ENCODE measurements at places on chromosomes 7 and 10.
A peak's percentile ranks its signal among the peaks of the same experiment; 100 is the strongest.

DNA sequence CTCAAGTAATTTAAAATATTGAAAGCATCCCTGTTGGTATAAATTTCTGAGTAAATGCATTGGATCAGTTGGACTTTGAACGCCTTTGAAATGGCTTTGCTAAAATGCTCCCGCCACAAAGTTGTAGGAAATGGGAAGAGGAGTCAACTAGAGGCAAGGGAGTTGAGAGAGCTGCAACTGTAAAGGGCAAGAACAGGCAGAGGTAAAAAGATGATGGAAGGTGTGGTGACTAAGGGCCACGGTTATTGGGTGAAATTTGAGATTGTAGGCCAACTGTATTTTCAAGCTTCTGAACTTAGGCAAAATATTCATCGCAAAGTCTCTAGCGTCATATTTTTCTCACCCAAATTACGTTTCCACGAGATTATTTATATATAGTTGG lies 595 bp upstream of the SUMF2 start:
- H3K36me3 ChIP-seq: peaks cover 15% of the 10 kb centered on the region
- peak overlapping the region; percentile 93 for H3K4me3 ChIP-seq
- peaks cover 26% of the 10 kb centered on the region for H3K4me1 ChIP-seq
- H3K27ac ChIP-seq: peak overlapping the region; percentile 96
- H3K27me3 ChIP-seq: no peaks in the 10 kb centered on the region
- DNase-seq: no peak

DNA sequence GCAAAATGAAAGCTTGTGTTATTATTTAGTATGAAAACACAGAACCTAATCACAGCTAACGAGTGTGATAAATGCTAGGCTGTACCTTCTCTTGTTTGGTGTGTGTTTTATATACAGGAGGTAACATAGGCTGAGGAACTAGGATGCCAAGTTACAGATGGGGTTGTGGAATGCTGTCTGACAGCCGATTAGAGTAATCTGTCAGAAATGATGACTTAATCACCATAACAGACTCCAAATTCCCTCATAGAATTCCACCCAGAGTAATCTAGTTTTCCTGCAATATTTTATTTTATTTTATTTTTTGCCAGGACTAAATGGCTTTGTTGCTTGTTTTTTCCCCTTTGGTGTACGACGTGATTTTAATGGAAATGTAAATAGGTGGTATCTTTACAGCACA lies 221.2 kb downstream of the CELF2 start:
- peak overlapping the region; percentile 98 for H3K27ac ChIP-seq
- H3K4me3 ChIP-seq: no peak overlapping the region
- H3K27me3 ChIP-seq: no peaks in the 10 kb centered on the region
- DNase-seq: no peak

DNA sequence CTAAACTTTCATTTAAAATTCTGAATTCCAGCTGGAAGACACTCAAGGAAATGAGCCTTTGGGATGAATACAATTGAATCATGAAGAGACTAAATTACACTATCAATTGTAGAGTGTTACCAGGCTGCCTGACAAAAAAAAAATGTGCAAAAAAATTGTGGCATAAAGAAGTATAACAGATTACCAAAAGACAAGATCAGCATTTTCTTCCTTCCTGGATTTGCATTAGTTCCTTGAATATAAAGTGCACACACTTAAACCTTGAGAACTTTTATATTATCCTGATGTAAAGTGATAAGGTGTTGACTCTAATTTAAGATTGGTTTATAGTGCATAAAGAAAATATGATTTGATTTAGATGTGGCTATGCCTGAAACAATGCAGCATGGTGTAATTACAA lies 412.7 kb upstream of the KLF6 start:
- H3K36me3 ChIP-seq: no peaks in the 10 kb centered on the region
- no peak overlapping the region for H3K4me3 ChIP-seq
- H3K27me3 ChIP-seq: peaks cover 8% of the 10 kb centered on the region
- peaks cover 14% of the 10 kb centered on the region for H3K4me1 ChIP-seq

DNA sequence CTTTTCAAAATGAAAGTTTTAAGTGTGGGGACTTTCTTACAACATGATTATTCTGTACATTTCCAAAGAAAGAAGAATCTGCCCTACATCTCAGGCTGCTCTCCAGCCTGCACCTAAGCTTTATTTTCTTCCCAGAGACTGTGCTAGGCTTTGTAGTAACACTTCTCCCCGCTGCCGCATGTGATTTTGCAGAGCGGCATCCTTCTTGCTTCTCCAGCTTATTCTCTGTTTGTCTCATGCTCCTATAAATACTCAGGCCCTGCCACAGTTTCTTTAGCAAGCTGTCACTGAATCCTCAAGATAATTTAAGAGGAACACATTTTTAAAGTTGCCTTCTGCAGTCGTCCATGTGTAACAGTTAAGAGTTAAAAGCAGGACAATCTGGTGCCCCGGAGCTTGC lies 53.5 kb downstream of the INSYN2A start:
- no peak overlapping the region for H3K4me3 ChIP-seq
- no peak overlapping the region for H3K27ac ChIP-seq
- no peak for DNase-seq
- no peaks in the 10 kb centered on the region for H3K36me3 ChIP-seq

GRCh38 chr7:142739923-142740492 lies 9.3 kb upstream of the PRSS1 start:
- peaks cover 2% of the 10 kb centered on the region for H3K4me1 ChIP-seq
- H3K27me3 ChIP-seq: no peaks in the 10 kb centered on the region
- DNase-seq: no peak
- no peak overlapping the region for H3K27ac ChIP-seq

DNA sequence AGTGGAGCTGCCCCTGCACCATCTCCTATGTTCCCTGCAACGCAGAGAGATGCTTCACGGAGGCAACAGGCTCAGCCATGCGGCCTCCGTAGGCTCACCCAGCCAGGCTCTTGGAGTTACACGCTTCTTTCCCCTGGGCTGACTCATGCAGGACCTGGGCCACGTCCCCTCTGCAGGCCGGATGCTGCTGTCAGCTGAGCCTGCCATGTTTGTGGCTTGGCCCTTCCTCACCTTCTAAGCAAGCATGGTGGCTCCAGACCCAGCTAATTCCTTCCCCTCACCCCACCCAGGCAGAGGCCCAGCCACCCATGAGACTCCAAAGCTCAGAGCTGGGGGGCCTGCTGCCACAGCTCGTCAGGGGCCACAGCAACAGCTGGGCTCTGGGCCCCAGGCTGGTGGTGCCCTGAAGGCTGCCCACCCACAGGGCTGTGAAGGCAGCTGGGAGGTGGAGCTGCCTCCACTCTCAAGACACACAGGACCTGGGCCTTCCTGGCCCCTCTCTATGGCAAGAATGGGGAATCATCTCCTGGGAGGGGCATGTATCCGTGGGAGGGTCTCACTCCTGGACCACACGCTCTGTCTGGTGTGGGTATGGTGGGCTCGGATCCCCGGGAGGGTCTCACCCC lies 219.6 kb downstream of the ELFN1 start:
- H3K4me3 ChIP-seq: peak overlapping the region; percentile 15
- peaks cover 8% of the 10 kb centered on the region for H3K36me3 ChIP-seq
- DNase-seq: no peak
- no peaks in the 10 kb centered on the region for H3K27me3 ChIP-seq
- peaks cover 14% of the 10 kb centered on the region for H3K4me1 ChIP-seq

DNA sequence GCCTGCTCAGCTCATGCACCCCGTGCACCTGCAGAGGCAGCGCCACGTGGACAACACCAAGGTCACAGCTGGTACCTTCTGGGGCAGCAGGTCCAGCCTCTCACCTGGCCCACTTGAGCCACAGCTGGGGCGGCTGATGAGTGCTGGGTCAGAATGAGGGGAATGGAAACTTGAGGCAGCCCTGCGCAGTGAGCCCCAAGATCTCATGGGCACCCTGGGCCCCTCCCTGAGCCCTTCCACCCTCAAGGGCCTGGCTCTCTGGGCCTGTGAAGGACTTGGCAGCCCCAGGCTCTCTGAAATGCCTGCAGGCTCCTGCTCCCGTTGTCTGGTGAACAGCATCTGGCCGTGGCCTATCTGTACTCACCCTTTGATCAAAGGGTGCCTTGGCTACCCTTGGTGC lies 112.7 kb downstream of the TCERG1L start:
- no peaks in the 10 kb centered on the region for H3K27me3 ChIP-seq
- no peaks in the 10 kb centered on the region for H3K36me3 ChIP-seq
- H3K4me3 ChIP-seq: no peak overlapping the region
- no peak for DNase-seq

DNA sequence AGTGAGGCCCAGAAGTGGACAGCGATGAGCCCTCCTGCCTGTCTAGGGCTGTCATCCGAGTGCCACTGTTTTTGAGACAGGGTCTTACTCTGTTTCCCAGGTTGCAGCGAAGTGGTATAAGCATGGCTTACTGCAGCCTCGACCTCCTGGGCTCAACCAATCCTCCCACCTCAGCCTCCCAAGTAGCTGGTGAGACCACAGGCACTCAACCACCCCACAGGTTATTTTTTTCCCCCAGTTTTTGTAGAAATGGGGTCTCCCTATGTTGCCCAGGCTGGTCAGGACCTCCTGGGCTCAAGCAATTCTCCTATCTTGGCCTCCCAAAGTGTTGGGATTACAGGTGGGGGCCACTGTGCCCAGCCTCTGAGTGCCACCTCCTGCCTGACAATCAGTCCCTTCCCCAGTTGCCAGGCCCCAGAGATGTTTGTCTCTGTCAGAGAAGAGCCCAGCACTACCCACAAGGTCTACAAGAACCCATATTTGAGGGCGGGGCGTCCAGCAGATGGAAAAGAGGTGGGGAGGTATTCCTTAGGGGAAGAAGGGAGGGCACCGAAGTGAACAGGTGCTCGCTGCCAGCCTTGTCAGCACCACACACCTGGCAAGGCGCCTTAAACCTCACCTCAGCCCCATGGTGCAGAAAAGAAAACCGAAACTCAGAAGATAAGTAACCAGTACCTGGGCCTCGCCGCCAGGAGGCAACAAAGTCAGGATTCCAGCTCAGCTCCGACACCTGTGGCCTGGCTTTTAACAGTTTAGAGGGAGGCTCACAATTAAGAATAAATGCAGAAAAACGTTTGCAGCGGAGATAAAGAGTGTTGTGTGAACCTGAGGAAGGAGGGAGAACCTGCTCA lies 77.4 kb upstream of the ANLN start:
- no peak overlapping the region for H3K4me3 ChIP-seq
- peaks cover 14% of the 10 kb centered on the region for H3K27me3 ChIP-seq
- H3K27ac ChIP-seq: peak overlapping the region; percentile 45
- peaks cover 11% of the 10 kb centered on the region for H3K4me1 ChIP-seq

DNA sequence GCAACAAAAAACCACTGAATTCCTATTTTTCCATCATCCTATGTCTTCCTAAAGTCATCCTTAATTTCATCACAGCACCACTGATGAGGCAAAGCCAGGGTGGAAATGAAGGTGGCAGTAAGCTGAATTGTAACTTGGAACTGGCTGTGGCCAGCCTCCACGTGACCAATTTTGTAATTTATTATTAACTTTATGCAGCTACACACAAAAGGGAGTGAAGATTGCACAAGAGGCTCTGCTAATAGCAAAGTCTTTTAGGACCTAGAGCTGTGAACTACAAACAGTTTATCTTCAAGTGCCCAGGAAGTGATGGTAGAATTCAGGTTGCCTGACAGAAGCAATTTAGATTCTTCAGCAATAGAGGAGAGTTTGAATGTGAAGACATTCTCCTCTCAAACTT lies 176.4 kb downstream of the CCDC71L start:
- no peak for DNase-seq
- H3K4me3 ChIP-seq: no peak overlapping the region
- H3K36me3 ChIP-seq: no peaks in the 10 kb centered on the region
- peaks cover 2% of the 10 kb centered on the region for H3K4me1 ChIP-seq
- H3K27ac ChIP-seq: no peak overlapping the region
- peaks cover 41% of the 10 kb centered on the region for H3K27me3 ChIP-seq

DNA sequence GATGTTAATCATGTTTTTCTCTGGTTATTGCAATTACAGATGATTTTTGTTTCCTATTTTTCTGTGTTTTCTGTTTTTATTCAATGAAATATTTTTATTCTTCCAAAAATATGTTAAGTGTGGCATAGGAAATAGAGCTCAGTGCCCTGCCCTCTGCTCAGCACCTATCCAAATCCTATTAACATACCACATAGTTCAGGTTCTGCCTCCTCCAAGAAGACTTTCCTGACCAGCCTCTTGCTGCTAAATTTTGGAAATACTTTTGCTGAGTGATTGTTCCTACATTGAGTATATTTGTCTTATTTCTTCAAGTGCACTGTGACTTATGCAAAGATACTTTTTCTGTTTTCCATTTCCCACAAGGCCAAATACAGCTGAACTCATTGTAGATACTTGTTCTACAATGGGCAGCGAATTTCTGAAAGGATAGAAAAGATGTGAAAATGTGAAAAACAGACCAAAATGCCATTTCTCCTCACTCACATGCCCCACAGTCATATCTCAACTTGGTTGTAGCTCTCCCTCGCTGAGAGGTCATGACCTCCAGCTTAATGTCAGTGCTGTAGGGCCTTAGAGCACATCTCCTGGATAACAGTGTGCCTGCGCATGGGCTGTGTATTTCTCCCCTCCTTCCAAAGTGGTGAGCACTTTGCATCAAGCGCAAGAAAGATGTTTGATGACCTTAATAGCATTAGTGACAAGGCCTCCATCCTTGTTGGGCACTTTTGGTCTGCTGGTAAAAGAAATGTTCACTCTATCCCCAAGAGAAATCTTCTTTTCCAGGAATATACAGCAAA lies 677.3 kb downstream of the LRMDA start:
- peaks cover 5% of the 10 kb centered on the region for H3K27me3 ChIP-seq
- H3K36me3 ChIP-seq: no peaks in the 10 kb centered on the region
- H3K4me1 ChIP-seq: no peaks in the 10 kb centered on the region
- H3K4me3 ChIP-seq: no peak overlapping the region

- no peak overlapping the region for H3K4me3 ChIP-seq
- no peak for DNase-seq
- no peaks in the 10 kb centered on the region for H3K27me3 ChIP-seq
- H3K4me1 ChIP-seq: no peaks in the 10 kb centered on the region
- no peak overlapping the region for H3K27ac ChIP-seq
These were observed 73.8 kb upstream of the FAM180A start for GRCh38 chr7:135822376-135822775.

DNA sequence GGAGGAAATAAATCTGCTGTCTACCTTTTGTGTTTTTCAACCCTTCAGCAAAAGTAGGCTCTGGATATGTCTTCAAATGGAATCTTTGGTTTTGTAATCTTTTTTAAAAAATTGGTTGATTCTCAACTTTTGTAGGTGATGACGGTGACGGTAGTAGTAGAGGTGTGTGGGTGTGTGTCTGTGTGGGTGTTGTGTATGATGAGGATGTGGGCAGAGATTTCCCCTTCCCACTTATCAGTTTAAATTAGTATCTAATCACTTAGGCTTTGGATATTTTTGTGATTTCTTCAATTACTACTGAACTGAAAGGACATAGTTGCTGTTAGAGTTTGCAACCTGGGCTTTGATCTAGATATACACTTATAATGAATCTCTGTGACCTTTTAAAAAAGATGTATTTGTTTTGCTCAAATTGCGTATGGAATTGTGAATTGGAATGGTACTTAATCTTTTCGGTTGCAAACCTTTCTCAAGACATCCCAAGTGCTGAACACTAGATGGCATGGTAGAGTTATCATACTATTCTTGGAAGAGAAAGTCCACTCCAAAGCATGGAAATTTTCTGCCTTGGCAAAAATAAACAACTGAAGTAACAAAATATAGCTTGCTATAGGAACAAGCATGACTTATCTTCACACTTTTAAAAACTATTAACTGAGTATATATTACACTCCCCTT lies 51.9 kb upstream of the A1CF start:
- DNase-seq: no peak
- no peaks in the 10 kb centered on the region for H3K4me1 ChIP-seq
- no peaks in the 10 kb centered on the region for H3K36me3 ChIP-seq

All from T-helper 17 cell (primary cell).